ENCODE measurements at places on chromosomes 6 and 20.
A peak's percentile ranks its signal among the peaks of the same experiment; 100 is the strongest.

GRCh38 chr6:72622094-72622940 is 453 bp downstream of the KCNQ5 start:
- DNase-seq: no peak

- no peak for DNase-seq
Observed at GRCh38 chr6:41785254-41785653, 2.2 kb upstream of the TOMM6 start.

- peak; percentile 62 for DNase-seq
Observed at GRCh38 chr6:167683028-167683862, 143.5 kb upstream of the AFDN start.

DNA sequence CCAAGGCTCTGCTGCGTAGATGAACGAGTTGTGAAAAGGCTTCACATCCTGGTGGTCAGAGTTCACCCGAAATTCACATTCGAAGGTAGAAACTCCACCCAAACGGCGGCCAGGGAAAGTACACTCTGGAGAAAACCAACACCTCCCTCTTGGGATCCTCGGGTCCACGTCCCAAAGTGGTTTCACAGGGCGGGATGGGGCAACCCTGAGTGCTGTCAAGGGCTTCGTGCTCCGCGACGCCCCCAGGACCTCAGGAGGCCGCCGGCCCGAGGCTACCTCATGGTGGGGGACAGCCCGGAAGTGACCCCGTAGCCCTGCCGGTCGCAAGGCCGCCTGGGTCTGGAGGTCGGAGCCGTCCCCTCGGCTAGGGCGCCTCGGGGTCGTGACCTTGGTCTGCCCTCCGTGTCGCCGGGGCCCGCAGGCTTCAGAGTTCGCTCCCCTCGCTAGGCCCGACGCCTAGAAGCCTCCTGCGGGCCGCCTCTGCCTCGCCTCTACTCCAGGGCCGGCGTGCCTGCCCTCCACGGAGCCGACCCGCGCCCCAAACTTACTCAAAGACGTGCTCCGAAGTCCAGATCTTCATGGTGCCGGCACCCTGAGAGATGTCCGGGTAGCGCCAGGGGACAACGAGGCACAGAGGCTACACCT is at the start of gene PRELID3B:
Gene PRELID3B, minus strand, starts transcription at position 636 of the 645 bp plus-strand sequence. Its CDS starts 56 bp downstream, at position 580.
- DNase-seq: no peak

- no peak for DNase-seq
Observed at GRCh38 chr20:50449738-50450492, 60.3 kb upstream of the PTPN1 start.

DNA sequence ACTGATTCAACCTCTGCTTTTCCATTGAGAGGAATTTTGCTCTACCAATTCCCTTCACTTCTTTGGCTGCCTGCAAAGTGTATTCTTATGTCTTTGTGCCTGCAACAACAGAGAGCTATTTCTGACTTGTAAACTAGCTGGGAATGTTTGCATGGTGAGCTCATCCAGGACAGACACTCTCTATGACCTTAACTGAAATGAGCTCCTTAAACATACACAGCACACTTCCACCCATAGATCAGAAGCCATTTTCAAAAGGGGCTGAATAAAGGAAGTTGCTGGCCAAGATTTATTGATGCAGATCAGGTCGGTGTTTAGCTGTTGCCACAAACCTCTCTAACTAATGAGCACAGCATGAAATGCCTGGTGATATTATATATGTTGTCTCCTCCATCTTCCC is 377.7 kb downstream of the BTBD9 start:
- DNase-seq: peak; percentile 91
